Cortex of kidney (tissue), 1 donor: ENCODE measurements at places on chromosomes 12 and 14.

DNA sequence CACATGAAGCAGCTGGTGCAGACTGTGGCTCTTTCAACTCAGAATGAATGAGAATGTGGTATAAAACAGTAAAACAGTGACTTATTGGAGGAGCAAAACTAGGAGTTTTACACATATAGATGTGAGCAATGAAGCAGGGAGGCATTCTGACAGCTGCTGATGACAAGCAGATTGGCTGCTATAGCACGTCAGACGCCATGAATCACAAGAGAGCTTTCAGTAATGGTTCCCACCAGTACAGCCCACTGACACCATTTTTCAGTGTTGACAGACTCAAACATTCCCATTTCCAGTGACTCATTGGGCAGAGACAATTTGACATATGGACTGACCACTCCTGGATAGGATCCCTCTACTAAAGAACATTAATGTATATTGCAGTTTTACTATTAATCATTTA lies 24.6 kb upstream of the FSCB start:
- no peak for DNase-seq

DNA sequence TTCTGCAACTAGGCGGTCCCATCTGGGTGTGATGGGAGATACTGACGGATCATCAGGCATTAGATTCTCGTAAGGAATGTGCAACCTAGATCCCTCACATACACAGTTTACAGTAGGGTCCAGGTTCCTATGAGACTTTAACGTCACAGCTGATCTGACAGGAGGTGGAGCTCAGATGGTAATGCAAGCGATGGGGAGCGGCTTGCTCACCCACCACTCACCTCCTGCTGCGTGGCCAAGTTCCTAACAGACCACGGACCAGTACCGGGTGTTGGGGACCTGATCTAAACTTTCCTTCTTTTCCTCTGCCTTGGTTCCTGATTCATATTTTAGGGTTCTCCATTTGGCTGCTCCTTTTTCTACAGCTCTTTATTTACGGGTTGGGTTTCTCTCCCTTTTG lies 479.8 kb downstream of the BCAT1 start:
- no peak for DNase-seq

DNA sequence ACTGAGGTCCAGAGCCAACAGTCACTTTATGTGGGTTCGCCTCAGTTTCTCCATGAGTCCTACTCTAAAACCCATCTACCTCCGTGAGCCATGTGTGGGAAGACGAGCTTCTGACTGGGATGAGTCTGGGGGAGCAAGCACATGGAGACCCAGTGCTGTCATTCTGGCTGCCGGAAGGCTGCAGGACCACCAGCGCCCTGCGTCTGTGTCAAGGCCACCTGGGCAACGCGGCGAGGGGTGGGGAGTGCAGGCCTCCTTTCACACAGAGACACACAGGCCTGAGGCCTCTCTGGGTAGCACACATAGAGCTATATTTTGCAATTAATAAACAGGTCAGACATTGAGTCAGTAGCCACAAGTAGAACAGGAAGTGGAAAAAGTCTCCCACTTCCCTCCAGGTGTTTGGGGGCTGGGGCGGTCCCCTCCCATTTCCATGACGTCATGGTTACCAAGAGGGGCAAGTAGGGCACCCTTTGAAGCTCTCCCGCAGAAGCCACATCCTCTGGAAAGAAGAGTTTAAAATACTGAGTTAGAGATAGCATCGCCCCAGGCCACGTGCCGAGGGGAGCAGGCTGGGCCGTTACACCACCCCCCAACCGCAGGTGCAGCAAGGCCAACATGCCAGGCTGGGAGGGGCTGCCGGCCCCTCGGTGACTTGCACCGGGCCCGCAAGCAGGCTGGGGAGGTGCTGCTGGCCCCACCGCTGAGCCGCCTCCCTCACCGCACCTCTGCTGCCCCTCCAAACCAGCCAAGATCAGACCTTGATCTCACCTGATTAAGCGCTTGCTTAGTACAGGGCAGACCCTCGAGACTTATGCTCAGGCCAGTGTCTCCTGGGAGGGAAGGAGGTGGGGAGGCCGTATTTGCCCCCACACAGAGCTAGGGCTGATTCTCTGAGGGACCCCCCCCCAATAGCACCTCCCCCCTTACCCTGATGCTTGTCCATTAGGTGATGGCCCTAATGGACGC lies 32.7 kb downstream of the DAD1 start:
- no peak for DNase-seq

DNA sequence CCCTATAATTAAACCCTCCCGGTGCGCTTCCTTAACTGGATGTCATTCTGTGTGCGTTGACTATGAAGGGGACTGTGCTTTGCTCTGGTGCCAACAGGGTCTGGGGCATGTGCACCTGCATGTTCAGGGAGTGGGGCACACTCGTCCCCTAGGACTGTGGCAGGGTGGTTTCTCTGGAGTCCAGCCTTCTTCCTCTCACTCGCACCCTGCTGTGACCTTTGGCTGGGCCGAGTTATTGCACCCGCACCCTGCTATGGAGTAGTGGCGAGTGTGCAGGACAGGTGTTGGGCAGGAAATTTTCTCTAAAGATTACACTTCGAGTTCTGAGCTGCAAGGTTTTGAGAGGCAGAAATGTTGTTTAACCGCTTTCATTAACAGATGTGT lies 138.9 kb downstream of the PLXNC1 start:
- DNase-seq = no peak

DNA sequence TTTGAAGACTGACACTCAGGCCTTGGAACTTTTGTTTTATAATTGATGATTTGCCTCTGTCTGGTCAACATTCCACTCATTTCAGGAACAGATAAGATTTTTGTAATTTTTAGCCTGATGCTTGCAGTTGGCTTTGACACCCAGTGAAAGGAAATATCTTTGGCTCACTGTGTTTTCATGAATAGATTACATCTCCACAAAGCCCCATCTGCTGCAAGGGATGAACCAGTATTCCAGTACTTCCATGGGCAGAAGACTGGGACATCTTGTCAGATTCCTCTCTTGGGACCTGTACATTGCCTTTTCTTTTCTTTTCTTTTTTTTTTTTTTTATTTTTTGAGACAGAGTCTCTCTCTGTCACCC lies 28.4 kb downstream of the GSG1 start:
- no peak for DNase-seq

DNA sequence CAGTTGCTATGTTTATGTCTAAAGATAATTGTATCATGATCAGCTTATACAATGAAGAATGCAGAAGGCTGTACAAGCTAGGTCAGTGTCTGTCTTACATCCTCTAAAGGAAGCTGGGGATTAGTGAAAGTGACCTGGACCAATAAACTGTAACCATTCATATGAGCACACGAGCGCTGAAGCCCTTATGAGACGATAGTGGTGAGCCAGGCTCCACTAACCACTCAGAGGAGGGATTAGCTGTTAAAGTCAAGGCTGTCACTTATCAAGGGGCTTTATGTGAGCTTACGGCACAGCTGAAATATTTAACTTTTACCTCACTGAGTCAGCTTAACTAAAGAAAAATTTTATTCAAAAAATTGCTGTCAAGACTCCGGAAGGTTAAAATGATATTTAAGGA lies 30.3 kb downstream of the NDUFA12 start:
- DNase-seq = no peak

DNA sequence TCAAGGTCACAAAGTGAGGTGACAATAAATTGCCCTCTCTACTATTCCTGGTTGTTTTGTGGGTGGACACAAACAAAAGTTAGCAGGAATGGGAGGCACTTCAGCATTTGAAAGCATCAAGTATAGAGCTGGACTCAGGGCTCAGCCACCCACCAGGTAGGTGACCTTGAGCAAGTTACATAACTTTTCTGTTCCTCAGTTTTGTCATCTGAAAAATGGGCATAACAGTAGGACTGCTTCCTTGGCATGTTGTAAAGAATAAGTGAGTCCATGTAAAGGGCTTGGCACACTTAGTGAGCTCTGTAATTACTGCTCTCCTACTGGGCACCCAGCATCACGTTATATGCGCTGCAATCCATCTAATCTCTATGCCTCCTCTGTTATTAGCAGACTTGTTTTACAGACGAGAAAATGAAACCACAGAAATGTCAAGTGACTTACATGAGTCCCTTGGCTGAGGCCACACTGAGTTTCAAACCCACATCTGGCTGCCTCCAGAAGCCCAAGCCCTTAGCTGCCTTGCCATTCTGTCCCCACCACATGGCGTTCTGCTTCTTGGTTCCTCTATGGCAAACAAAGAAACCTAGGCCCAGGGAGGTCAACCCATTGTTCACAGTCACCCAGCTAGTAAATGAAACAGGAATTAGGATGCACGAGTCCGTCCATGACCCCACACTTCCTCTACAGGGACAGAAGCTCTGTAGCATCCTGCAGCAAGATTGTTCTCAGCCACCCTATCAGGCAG lies 63.2 kb upstream of the SLC24A4 start:
- DNase-seq = no peak

GRCh38 chr14:77088219-77088618 lies 9.8 kb upstream of the CIPC start:
- no peak for DNase-seq

GRCh38 chr12:19584732-19585131 lies 145.4 kb downstream of the AEBP2 start:
- DNase-seq = no peak

DNA sequence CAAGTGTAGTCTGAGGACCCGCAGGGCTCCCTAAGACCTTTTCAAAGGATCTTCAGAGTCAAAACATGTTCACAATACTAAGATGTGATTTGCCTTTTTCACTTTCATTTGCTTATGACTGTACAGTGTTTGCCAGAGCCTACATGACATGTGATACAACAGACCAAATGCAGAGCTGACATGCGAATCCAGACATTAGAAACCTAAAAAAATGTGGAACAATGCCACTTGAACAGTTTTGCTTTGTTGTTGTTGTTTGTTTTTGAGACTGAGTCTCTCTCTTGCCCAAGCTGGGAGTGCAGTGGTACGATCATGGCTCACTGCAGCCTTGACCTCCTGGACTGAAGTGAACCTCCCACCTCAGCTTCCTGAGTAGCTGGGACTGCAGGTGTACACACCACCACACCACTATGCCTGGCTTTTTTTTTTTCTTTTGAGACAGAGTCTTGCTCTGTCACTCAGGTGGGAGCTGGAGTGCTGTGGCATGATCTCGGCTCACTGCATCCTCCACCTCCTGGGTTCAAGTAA lies 5.3 kb upstream of the RAB35 start:
- no peak for DNase-seq

DNA sequence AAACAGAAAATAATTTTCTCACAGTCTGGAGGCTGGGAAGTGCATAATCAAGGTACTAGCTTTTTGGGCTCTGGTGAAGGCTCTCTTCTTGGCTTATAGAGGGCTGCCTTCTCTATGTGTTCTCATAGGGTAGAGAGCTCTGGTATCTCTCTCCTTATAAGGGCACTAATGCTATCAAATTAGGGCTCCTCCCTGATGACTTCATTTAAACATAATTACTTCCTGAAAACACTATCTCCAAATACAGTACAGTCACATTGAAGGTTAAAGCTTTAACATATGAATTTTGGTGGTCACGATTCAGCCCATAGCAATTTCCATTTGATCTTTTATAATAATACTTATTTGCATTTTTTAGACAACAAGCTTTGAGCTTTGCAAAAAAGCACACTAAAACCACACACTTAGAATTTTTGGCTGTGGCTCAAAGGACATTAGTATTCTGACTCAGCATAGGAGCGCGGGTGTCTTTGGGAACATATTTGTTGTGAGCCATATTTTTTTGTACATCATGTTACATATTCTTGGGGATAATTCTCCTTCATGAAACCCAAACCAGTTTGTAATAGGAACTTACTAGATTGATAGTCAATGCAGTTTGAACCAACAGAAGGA lies 808.1 kb upstream of the FBXO33 start:
- no peak for DNase-seq

DNA sequence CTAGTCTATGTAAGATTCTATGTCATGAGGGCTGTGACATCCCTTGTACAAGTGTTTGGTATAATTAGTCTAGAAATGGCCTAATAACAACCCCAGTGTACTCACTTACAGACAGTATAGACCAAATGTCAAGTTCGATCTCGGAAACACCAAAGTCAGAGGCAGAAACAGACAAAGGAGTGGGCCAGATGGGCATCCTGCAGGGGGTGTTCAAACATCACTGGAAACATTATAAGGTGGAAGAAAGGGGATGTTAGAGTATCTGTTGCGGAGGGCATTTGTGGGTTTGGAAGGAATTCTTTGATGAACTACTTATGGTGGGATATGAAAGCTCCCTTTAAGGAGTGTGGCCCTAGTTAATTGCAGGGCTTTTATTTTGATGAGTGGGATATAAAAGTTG lies 134.6 kb downstream of the ESR2 start:
- DNase-seq = no peak

DNA sequence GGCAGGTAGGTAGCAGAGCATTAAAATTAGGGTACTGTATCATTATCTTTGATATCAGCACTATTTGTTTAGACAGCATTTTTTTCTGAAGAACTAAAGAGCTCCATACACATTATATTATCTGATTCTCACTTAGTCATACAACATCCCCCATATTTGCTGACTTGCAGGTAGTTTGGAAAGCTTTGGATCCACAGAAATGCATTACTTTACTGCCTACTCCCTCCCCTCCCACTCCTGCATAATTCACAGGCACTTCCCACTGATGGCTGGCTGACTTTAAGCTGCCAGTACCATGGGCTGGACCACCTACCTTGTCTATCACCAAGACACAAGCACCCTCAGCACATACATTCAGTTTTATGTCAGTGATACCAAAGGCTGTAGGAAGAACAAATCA lies 110.4 kb downstream of the SLC8A3 start:
- no peak for DNase-seq

GRCh38 chr14:21614240-21614639 lies 20.5 kb downstream of the OR10G2 start:
- no peak for DNase-seq

DNA sequence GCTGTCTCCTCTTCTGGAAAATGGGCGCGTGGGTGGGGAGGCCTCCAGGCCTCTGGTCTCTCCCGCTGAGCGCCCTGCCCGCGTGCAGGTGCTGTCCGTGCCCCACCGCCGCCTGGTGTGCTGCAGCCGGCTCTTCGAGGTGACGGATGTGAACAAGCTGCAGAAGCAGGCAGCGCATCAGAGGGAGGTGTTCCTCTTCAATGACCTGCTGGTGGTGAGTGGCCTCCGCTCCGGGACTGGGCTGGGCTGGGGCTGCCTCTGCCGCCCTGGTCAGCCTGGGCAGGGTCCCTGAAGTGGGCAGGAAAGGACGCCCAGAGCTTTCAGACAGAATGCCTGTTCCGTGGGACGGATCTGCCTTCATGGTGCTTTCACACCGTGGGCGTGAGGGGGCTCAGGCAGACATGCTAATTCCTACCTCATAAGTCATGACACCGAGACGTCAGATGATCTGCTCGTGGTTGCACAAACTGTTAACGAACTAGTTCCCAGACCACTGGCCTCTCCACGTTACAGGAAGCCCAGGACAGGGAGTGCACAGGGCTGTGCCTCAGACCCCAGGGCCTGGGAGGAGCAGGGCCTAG lies 50.5 kb downstream of the SLC6A12 start:
- no peak for DNase-seq

GRCh38 chr12:26080911-26081310 lies 43.9 kb downstream of the BHLHE41 start:
- DNase-seq = no peak

- DNase-seq = no peak
These were observed 103.9 kb upstream of the MYL2 start for GRCh38 chr12:111024205-111024801.

- DNase-seq = no peak
These were observed 50.2 kb upstream of the CCND2 start for GRCh38 chr12:4223273-4223845.

- DNase-seq = no peak
These were observed 6.1 kb downstream of the PNN start for GRCh38 chr14:39181026-39181692.

- DNase-seq = no peak
These were observed 238.9 kb downstream of the PHLDA1 start for GRCh38 chr12:75792687-75793086.
